Cardiac fibroblast (primary cell): ENCODE measurements at places on chromosomes 3 and 15.

DNA sequence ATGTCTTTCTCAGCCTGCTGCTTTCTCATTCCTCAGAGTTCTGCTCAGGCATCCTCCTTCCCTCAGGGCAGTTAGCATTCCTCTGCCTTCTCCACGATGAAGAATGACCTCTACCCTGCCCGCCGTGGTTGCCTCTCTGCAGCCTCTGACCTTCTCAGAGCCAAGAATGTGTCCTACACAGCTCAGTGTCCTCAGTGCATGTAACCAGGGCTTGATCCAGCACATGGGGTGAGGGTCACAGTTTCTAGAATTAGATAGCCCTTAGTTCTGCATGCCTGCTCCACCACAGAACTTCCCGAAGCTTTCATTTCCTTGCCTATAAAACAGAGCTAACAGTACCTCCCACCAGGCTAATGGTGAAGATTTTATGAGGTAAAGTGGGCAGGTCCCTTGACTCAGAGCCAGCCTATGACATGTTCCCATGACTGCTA lies 182.1 kb downstream of the CLSTN2 start:
- no peak for DNase-seq

GRCh38 chr3:126567696-126568438 lies 9.1 kb upstream of the C3orf22 start:
- DNase-seq, result no peak

- DNase-seq, result no peak
Measured at GRCh38 chr3:12196684-12197083, 38.0 kb upstream of the TIMP4 start.

- DNase-seq, result no peak
Measured at GRCh38 chr3:196496183-196496582, 7.4 kb downstream of the RNF168 start.

DNA sequence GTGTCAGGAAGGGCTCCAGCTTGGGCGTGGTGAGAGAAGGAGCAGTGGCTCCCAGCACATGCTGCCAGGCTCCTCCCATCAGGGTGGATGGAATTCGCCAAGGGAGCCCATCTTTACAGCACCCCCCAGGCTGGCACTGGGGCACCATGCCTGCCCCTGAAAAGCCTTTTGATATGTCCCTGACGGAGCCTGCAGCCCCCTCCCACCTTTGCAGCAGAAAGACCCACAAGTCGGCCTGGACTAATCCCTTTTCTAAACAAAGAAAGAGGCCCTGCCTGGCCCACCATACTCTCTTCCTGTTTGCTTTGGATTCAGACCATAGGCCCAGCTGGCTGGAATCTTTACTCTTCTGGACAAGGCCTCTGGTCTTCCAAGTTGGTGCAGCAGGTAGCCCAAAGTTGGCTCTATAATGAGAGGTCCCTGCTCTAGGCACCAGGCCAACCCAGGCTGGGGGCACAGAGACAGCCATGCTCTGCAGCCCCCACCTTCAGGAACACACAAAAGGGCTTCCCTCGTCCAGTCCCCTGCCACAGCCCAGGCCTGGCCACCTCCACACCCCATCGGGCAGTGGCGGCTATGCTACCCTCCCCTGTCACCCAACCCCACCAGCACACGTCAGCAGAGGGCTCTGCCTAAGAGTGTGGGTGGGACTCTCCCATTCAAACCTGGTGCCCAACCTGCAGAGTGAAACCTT lies 5.4 kb downstream of the ANPEP start:
- peak; percentile 53 for DNase-seq

DNA sequence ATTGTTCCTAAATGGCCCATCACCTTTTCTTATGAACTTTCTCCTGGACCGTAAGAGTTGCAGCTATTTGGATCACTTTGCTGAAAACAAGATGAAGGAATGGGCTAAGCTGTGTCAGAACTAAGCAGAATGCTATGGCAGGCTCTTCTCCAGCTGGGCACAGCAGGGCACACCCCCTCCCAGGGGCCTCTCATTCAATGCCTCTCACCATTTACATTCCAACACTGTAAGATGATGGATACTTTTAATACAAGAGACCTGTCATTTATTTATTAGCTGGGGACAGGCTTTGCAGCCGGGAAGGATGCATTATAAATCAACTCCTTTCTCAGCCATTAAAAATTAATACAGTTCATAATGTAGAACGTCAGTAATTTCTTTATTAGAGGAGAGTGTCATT lies 240.1 kb downstream of the NTRK3 start:
- DNase-seq, result no peak

GRCh38 chr15:35519541-35520149 lies 26.3 kb downstream of the DPH6 start:
- peak; percentile 76 for DNase-seq

DNA sequence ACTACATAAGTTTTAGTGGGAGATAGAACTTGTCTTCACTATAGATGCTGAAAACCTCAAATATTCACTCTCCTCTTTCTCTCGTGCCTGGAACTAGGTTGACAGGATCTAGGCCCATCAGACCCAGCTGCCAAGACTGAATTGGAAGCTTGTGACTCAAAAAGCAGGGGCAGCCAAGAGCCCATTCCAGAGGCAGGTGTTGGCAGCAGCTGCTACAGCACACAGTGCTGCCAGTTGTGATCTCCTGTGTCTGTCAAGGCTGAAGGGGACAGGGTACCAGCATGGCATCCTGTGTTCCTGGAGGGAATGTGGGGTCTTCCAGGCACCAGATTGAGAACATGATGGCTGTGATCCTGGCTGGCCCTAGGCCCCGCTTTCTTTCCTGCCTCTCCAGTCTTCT lies 92.5 kb upstream of the MB21D2 start:
- DNase-seq, result no peak

DNA sequence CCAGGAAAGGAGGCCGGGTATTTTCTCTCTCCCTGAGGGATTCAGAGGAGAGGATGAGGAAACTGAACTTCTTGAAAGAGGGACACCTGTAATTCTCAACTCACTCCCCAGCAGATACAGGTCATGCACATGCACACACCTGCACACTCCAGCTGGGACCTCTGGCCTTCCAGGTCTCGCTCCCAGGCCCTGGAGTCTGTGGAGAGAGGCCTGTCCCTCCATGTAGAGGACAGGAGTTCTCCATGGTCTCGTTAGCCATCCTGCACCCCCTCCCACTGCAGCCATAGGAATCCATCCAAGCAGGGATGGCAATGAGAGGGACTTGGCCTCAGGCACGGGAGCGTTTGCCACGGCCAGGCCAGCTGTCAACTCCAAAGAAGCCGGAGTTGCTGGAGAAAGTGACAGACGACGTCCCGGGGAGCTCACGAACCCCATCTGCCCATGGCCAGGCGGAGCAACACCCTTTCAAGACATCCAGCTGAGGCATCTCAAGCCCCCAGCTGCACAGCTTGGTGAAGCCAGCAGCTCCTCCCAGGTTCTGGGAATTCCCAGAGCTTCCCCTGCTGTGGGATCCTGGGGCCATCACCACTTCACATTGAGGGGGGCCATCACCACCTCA lies 223.3 kb downstream of the UACA start:
- DNase-seq, result no peak

DNA sequence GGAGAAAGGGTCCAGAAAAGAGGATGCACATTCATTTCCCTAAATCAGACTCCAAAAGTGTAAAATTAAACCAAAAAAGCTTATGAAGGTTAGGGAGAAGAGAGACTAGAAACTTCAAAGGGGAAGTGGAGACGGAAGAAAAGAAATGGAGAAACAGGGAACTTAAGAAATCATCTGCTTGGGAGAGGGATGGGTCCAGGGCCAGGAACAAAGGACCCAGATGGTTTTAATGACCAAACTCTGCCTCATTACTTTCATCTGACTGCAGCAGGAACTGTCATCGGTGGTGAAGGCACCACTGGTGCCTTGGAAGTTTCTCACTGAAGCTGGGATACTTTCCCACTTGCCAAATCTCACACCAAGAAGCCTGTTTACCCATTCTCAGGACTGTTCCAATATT lies 70.5 kb upstream of the SLC4A7 start:
- no peak for DNase-seq

DNA sequence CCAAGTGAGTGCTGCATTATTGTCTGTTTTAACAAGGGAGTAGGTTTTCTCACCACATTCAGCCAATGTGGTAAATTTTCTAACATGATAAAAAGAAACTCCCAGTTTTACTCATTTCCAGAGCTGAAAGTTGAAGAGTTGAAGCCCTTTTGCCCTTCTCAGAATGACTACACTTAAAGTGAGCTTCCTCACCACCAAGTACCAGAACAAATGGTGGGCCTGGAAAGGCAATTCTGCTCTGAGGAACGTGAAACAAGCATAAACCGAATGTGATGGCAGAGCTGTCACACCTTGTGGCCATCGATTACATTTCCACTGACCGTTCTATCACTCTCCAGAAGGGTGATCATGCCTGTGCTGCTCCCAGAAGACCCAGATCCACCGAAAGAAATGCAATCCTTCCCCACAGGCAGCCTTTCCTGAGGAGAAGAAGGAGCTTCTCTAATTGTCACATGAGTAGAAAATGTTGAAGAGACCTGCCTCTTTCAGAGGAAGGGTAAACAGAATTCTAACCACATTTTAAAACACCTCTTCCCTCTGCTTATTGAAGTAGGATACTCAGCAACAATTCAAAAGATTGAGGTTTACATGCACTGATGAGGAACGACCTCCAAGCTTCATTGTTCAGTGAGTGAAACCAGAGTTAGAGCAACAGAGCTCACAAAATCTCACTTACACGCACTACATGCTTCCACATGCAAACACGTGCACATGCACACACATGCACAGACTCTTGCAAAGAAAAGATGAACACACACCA lies 21.4 kb upstream of the CCR9 start:
- DNase-seq, result no peak

DNA sequence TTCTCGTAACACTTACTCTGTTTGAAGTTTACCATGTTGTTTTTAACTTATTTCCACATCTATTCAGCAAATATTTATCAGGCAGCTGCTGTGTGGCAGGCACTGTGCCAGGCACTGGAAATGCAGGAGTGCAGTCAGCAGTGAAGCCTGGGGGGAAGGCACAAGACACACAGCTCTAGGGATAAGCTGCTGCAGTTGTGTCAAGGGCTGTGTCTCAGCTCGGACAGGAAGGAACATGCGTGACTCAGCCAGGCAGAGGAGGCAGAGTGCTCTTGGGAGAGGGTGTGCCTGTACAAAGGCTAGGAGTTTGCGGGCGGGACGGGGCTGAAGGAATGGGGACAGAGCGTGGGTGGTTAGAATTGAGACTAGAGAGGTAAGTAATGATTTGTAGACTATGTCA lies 24.7 kb downstream of the LYSMD4 start:
- DNase-seq, result peak; percentile 93

DNA sequence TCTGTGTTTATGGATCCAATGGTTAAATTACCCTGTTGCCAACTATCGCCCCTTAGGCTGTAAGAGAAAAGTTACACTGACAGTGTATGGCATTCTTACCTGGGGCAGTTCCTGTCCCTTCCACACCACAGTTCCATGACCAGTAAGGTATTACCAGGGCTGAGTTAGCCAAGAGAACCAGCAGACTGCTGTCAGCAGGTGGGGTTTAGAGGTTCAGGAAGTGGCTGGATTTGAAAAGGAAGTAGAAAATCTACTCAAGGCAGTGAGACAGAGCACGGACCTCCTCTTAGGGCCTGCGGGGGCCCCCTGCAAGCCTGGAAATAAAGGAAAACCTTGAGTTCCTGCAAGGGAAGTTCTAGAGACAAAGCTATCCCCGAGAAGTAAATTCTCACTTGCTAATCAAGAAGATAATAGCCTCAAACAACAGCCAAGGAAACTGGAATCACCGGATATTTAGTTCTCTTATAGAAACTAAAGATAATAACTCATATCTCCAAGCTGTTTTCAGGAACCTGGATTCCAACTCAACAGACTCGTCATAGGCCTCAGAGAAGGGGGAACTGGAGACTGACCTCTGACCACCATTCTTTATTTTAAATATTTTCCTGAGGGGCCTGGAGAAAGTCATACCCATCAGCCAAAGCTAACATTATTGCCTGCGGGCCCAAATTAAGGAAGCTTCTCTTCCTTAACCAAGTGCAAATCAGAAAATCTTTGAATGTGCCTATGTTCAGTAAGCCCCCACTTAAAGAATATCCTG lies 161.7 kb downstream of the ANXA2 start:
- no peak for DNase-seq

DNA sequence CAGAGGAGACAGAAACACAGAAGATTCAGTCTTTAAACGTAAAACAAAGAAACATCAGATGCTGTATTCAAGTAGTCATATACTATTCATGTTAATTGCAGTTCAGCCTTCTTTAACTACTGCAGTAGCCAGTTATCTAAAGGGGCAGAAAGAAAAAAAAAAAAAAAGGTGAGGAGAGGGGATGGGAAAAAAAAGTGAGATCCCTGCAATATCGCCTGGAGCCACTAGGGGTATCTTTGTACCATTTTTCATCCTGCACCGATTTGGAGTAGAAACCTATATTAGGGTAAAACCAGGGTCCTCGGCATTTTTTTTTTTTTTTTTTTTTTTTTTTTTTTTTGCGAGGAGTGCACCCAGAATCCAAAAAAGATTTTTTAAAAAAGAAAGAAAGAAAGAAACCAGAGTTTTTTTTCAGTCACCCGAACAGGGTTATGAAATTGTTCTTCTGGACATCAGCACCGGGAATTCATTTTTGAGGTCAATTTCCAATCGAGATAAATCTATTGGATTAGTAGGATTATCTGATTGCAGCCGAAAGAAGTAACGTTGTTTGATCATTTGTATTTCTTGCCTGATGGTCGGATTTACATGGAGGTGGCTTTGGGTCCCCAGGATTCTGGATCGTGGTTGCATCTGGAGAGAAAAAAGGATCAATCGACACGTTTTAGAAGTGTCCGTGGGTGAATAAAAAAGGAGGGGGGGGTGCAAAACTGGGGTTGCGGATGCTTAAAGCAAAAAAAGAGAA lies 186.7 kb downstream of the NLGN1 start:
- DNase-seq, result peak; percentile 49

GRCh38 chr15:98127586-98127985 lies 167.1 kb downstream of the ARRDC4 start:
- DNase-seq, result no peak

DNA sequence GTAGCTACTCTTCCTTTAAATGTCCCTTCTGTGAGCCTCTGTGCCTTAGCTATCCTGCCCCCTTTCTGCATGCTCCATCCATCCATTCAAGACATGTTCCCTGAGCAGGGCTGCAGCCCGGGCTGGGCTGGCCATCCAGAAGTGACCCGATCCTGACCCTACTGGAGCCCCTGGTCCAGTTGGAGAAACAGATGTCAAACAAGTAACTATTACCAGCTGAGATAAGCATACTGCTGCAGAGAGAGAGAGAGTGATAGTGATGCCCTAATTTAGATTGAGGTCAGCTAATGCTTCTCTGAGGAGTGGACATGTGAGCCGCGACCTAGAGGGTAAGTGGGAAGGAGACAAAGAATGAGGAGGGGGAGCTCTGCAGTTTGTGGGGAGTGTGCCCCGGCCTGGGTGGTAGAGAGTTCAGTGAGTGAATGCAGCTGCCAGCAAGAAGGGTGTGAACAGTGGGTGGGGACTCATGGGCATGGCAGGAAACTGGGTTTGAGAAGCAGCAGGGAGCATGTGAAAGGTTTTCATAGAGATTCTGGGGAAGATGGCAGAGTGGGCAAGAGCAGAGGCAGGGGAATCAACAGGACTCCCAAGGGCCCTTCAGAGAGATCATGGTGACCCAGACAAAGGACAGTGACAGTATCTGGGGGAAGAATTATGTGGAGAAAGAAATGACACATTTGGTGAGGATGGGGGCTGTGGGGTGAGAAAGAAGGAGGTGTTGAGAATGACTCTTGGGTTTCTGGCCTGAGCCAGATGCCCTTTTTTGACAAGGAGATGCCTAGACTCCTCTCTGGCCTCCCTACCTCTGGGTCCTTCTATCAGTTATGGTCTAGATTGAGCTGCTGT lies 44.9 kb downstream of the CHCHD6 start:
- no peak for DNase-seq

GRCh38 chr3:102753901-102754300 lies 319.1 kb downstream of the ZPLD1 start:
- no peak for DNase-seq
